ENCODE measurements at places on chromosomes 2 and 18. TPM values are rescaled to one million over a fixed set of nuclear protein-coding genes. Genes with fewer than 3 reads are reported as not detected.

GRCh38 chr2:227642656-227643055, 23.9 kb upstream of the SCYGR5 start:
- DNase-seq: no peak

- DNase-seq: no peak
Measured at GRCh38 chr18:9884532-9885140, 1.1 kb upstream of the TXNDC2 start.

GRCh38 chr18:62280058-62280457, 45.1 kb upstream of the TNFRSF11A start:
- no peak for DNase-seq

GRCh38 chr2:137183206-137183898, 418.0 kb downstream of the THSD7B start:
- DNase-seq: no peak

LOXL3 gene
- 59.4 TPM for total RNA-seq

- no peak for DNase-seq
Measured at GRCh38 chr2:228860601-228861285, 410.3 kb downstream of the PID1 start.

DNA sequence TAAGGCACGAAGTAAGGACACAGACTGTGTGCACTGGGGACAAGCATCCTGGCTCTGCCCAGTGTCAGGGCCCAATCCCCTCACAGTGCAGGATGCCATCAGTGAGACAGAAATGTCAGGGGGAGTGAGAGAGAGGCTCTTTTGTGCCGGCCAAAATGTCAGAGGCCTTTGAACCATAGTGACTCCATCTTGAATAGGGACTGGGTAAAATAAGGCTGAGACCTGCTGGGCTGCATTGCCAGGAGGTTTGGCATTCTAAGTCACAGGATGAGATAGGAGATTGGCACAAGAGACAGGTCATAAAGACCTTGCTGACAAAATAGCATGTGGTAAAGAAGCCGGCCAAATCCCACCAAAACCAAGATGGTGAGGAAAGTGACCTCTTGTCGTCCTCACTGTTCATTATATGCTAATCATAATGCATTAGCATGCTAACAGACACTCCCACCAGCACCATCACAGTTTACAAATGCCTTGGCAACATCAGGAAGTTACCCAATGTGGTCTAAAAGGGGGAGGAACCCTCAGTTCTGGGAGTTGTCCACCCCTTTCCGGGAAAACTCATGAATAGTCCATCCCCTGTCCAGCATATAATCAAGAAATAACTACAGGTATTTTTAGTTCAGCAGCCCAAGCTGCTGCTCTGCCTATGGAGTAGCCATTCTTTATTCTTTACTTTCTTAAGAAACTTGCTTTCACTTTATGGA, 337.4 kb downstream of the LPIN1 start:
- DNase-seq: no peak

DNA sequence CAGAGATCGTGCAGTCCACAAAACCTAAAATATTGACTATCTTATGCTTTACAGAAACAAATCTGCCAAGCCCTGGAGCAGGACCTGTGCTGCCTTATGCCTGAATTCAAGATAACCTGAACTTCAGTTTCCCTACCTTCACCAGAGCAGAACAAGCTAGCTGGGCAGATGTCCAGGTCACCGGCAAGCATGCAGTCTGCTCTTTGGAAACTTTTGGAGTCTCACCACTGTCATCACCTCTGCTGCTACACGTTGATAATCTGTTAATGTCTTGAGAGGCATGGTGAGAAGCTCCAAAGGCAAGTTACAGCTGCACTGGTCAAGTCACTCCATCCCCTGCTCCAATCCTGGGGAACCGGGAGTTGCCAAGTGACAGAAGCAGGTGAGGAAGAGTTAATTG, 354.2 kb downstream of the RBM43 start:
- DNase-seq: no peak

CYRIA gene
- not detected for total RNA-seq

MAIP1 gene
- total RNA-seq: 20.1 TPM

DNA sequence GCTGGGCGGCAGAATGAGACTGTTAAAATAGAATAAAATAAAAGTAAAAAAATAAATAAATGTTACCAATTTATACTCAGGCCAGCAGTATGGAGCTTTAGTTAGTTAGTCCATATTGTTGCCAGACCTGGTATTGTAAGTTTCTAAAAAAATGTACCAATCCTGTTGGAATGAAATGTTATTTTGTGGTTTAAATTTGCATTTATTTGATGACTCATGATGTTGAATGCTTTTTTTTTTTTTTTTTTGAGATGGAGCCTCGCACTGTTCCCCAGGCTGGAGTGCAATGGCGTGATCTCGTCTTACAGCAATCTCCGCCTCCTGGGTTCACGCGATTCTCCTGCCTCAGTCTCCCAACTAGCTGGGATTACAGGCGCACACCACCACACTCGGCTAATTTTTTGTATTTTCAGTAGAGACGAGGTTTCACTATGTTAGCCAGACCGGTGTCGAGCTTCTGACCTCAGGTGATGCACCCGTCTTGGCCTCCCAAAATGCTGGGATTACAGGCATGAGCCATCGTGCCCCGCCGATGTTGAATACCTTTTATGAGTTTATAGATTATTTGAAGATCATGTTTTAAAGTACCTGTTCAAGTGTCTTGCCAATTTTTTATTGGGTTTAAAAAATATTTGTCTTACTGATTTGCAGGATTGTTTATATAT, 5.7 kb upstream of the PTPRN start:
- peak; percentile 24 for DNase-seq

- DNase-seq: no peak
Measured at GRCh38 chr2:203126996-203127395, 111.8 kb upstream of the CYP20A1 start.

- DNase-seq: peak; percentile 13
Measured at GRCh38 chr2:112793449-112793978, 9.2 kb upstream of the IL1A start.

DNA sequence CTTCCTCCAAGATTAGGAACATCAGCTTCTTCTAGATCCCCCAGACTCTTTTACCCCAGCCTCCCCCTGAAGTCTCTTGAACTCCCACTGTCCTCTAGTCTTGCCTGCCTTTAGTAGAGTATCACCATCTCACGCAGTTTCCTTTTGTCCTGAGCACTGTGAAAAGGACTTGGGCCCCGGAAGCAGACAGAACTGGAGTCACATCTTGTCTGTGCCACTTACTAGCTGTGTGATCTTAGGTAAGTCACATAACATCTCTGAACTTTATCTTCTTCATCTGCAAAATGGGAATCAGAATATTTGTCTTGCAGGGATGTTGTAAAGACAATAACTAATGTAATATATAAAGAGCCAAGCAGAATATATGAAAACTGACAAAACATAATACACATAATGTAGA, 8.4 kb upstream of the TRABD2A start:
- no peak for DNase-seq

DNA sequence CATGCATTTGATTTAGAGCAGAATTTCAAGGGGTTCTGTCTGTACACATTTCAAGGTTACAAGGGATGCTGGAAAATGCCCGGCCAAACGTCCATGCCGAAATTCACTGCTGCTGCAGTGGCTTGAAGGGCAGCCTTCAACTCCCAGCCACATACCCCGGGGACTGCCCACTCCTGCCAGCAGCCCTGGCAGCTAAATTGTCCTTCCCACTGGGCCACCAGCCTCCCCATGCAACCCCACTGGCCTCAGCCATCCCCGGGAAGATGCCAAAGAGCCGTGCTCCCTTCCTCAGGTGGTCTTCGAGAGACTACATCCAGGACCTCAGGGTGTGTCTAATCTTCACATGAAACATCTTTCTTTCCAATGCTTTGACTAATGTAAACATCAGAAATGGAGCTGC, 478.7 kb upstream of the MYT1L start:
- DNase-seq: no peak

DTNA gene
- total RNA-seq: 1.9 TPM

GRCh38 chr2:205564346-205565141, 117.8 kb upstream of the NRP2 start:
- DNase-seq: no peak

TUBB8B gene
- total RNA-seq: not detected

- no peak for DNase-seq
Measured at GRCh38 chr2:3022841-3023372, 354.7 kb downstream of the EIPR1 start.

VIT gene
- total RNA-seq: 9.2 TPM

DNA sequence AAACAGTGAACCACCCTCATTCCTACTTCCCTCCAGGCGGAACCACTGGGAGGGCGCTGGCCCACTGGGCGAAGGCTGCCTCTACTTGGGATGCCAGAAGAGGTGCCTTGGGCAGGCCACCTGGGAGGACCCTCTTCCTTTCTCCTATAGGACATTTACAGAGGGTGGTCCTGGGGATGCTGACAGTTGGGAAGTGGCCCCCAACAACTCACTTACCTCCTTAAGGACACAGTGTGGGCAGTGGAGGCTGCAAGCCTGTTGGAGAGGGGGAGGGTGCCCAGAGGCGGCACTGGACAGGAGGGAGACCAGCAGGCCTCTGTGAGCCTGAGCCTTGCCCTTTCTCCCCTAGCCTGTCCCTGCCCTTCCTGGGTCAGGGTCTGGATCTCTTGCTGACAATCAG, 346.4 kb upstream of the HS6ST1 start:
- DNase-seq: no peak

DNA sequence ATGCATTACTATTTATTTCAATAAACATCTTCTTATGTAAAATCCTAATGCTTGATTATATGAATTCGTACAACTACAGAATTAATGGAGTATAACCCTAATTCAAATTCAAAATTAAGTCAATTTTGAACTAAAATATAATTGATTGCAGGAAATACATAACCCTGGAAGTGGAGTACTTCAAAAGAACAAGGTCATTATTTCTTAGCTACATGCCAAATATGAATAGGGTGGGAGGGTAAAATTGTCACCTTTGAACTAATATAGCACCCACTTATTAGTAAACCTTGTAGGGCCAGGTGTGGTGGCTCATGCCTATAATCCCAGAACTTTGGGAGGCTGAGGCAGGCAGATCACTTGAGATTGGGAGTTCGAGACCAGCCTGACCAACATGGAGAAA, 895.4 kb upstream of the ACVR2A start:
- no peak for DNase-seq

DNA sequence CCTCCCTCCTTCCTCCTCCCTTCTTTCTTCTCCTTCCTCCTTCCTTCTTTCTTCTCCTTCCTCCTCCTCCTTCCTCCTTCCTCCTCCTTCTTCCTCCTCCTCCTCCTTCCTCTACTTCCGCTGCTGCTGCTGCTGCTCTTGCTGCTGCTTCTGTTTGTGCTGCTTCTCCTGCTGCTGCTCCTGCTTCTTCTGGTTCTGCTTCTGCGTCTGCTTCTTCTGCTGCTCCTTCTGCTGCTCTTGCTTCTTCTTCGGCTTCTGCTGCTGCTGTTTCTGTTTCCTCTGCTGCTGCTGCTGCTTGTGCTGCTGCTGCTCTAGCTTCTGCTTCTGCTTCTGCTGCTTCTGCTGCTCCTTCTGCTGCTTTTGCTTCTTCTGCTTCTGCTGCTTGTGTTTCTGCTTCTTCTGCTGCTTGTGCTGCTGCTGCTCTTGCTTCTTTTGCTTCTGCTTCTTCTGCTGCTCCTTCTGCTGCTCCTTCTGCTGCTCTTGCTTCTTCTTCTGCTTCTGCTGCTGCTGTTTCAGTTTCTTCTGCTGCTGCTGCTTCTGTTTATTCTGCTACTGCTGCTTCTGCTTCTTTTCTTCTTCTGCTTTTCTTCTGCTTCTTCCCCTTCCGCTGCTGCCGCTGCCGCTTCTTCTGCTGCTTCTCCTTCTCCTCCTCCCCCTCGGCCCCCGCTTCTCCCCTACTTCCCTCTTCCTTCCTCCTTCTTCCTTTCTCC, 8.6 kb downstream of the SNRNP27 start:
- no peak for DNase-seq

DNA sequence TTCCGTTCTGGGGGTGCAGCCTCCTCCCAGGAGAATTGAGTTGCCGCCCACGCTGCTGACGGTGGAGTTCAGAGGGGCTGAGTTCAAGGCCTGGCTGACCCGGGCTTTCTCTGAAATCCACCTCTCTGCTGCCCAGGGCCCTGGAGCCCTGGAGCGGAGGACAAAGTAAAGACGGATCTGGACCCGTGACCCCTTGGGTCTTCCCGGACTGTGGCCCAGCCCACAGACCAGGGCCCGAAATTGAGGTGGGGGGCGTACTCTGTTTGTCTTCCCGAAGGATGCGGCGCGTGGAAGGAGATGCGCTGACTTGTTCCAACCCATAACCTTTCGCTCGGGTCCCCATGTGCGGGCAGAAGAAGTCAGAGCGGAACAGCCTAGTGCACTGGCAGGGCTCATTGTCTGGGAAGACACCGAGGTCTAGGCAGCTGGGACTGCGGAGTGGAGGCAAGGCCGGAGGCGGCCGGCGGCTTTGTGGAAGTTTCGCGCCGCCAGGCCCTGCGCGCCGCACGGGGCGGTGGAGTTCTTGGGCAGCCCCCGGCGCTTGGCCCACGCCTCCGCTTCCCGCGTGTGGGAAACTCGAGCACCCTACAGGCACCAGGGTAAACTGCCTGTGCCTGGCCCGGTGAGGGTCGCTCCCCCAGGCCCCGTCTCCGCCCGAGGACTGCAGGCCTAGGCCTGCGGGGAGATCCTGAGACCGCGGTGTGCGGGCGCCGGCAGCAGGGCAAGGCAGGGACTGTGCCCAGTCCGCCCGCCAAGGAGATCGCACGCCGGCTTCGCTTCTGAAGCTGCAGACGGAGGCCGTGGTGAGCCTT, 9.8 kb downstream of the POU3F3 start:
- DNase-seq: no peak

GRCh38 chr2:10297959-10298531, 4.7 kb upstream of the HPCAL1 start:
- DNase-seq: peak; percentile 91

DNA sequence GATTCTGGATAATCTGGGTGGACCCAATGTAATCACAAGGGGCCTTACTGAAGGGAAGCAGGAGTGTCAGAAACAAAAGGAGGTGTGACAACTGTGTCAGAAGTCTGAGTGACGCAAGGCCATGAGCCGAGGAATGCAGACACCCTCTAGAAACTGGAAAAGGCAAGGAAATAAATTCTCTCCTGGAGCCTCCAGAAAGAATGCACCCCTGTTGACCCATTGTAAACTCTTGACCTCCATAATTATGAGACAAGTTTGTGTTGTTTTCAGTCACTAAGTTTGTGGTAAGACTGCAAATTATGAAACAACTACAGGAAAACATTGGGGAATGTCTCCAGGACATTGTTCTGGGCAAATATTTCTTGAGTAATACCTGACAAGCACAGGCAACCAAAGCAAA, 47.3 kb upstream of the B3GNT7 start:
- no peak for DNase-seq

ABHD3 gene
- 4.2 TPM for total RNA-seq

PNO1 gene
- 26.0 TPM for total RNA-seq

GRCh38 chr2:44638649-44639048, 276.9 kb downstream of the CAMKMT start:
- DNase-seq: no peak

GRCh38 chr2:55109219-55109891, 59.1 kb upstream of the RTN4 start:
- peak; percentile 32 for DNase-seq

All from HFFc6 (cell line).